Activated T-cell treated with anti-CD3 and anti-CD28 coated beads for 1 hour (primary cell): ENCODE measurements at places on chromosomes 6 and 20.

GRCh38 chr6:158923805-158924498 is 76.0 kb downstream of the RSPH3 start:
- DNase-seq = no peak

DNA sequence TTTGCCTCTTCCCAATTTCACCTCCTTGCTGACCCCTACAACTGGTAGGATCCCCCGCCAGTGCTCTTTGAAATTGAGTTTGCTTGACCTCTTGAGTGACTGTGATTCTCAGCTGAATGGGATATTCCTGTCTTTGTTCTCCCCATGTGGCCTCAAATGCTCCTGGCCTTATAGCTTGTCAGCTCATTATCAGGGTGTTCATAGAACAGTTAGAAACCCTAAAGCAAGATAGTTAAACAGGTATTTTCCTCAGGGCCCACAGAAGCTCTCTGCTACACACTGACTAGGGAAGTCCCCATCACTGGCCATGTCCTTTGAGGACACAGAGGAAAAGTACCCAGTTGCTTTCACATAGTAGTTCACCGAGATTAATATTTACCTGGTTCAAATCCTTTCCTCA is 211.5 kb upstream of the DTNBP1 start:
- DNase-seq = no peak

- no peak for DNase-seq
Measured at GRCh38 chr20:9685011-9685410, 153.9 kb downstream of the PAK5 start.

GRCh38 chr6:147447835-147448611 is 60.5 kb upstream of the SAMD5 start:
- no peak for DNase-seq

DNA sequence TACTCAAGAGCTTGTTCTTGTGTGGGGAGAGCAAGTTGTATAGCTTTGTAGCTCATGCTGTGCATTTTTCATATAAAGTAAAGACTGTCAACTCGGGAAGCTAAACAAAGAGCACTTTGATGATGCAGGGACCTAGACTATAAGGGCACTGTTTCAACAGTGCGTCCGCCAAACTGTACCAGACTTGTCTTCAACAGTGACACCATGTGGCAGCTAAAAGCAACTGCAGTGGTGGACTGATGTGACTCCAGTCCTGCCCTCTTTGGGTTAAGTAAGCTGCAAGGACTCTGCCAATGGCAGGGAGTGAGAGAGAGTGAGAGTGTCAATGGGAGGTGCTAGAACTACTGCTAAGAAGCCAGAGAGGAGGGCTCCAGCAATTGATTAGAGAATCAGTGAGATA is 48.1 kb upstream of the MC3R start:
- DNase-seq = no peak

DNA sequence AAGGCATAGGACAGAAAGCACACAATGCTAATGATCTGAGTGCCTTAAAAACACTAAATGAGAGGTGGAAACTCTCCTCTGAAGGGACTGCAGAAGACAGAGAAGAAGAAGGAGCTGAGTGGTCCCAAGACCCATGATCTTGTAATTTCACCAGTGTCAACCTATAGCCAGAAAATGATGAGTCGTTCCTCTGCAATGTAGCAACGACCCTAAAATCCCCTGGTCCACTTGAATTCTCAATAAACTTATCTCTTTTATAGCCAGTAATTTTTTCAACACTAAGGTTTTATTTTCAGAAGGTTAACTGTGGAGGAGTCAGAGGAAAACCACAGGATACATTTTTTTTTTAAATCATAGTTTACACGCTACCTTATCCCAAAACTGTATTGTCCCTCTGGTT is 490.6 kb upstream of the MARCKS start:
- DNase-seq = no peak

DNA sequence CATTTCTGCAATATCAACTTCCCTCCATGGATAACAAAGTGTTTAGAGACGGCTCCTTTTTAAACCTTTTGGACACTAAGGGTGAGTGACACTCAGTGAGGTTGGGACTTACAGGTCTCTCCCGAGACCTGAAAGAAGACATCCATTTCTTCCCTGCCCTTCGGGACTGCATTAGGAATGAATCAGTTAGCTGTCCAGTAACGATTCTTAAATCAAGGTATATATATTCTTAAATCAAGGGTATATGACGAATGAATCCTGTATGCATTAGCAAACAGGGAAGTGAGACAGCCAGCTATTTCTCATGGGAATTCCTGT is 52.9 kb downstream of the EDN1 start:
- no peak for DNase-seq

DNA sequence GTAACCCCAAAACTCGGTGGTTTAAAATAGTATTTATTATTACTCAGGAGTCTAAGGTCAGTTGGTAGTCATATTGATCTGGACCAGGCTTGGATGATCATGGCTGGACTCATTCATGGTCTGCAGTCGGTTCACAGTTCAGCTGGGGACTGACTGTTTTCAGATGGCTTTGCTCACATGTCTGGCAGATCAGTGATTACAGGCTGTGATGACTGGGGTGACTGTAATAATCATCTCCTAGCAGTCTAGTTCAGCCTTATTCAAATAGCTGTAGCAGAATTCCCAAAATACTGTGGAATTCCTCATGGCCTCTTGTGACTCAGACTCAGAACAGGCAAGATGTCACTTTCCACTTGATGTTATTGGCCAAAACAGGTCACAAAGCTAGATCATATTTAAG is 16.4 kb upstream of the NT5DC1 start:
- no peak for DNase-seq

DNA sequence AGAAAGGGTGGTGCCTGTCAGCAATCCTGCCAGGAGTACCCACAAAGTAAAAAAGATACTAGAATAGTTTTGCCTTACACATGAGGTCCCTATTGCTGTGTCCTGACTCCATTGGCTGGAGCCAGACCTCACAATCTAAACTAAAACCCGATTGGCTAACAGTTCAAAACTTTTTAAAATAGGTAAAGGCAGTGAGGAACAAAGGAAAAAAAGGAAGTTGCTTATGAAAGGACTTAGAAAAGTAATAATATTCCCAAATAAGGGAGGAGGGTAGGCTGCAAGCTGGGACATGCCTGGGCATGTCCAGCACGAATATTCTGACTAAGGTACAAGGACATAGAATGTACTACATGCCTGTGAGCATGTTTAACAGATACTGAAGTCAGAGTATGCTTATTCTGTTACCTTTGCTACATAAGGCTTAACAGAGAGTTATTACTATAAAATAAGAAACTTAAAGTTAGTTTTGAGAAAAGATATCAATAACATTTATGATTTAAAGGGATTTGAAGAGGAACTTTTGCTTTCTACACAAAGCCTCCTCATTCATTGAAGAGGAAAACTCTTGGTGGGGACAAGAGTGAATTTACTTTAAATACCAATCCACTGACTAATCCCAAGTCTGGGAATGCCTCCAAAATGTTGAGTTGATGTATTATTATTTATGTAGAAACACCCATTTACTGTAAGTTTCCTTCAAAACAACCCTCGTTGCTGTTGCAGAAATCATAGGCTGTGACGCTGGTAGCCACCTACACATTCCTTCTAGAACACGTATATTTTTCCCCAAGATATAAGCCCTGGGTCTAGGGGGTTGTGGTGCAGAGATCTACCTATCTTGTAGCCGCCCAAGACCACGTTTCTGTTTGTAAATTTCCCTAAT is 8.2 kb upstream of the MTHFD1L start:
- DNase-seq = no peak

DNA sequence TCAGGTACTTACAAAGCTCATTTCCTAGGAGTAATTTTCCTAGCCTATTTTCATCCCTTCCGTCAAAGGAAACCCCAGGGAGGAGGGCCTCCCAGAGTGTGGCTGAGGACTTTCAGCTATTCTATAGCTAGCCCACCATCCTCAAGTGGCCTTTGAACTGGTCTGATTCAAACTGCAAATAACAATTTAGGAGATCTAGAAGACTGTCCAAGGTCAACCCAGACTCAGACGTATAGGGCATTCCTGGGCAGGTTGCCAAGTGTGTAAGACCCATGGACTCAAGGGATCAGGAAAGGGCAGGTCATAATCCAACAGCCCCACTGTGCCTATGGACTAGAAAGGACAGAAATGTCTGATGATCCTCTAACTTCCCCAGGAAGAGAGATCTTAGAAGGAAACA is 2.1 kb upstream of the RRAGD start:
- no peak for DNase-seq

DNA sequence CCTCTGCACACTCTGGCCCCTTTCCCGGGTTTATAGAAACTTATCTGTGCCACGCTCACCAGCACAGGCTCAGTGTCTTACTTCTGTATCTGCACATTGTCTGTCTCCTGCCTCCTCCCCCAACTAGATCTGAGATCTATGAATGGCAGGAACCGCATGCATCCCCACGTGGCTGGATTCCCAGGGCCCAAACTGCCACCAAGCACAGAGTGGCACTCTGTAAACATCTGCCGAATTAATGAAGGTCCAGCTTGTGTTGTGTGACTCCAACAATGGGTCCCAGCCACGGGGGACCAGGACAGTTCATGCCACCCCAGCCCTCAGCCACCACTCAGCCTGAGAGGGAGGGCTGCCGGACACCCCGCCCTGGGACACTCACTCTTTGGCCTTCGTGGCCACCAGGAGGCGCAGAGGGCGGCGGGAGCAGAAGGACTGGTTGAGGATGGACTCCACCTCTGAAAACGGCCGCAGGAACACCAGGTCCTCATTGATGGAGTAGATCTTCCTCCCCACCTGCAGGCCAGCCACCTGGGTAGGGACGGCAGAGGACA is 171.1 kb downstream of the PREX1 start:
- DNase-seq = no peak

- peak; percentile 90 for DNase-seq
Measured at GRCh38 chr20:44384423-44385027, 29.0 kb downstream of the HNF4A start.

- DNase-seq = no peak
Measured at GRCh38 chr6:14665827-14666724, 548.5 kb downstream of the CD83 start.

- DNase-seq = no peak
Measured at GRCh38 chr6:136568129-136568528, 17.9 kb upstream of the MAP7 start.

- DNase-seq = no peak
Measured at GRCh38 chr6:169075211-169075914, 178.3 kb downstream of the THBS2 start.

DNA sequence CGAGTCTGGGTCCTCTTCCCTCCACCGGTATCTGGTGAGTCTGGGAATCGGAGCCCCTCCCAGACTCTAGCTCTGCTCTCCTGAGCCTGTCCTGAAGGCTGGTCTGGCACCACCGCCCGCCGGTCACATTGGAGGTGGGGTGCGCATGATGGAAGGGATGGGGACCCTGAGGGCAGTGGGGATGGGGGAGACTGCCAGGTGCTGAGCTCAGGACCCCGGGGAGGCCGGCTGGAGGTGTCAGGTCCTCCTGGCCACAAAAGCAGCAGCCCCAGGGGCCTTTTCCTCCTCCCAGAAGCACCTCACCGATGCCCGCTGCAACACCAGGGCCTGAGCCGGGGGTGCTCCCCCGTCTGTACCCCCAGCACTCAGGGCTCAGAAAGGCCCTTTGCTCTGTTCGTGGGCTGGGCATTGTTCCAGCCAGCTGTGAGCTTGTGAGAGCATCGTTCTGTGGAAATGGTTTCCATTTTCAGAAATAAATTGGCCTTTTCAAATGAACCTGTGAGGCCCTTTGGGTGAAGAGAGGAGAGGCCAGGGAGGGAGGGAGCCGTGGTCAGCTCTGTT is 2.5 kb upstream of the NPBWR2 start:
- DNase-seq = no peak

- DNase-seq = no peak
Measured at GRCh38 chr6:15744818-15745402, 82.1 kb upstream of the DTNBP1 start.

- peak; percentile 27 for DNase-seq
Measured at GRCh38 chr6:158645064-158646022, 800 bp upstream of the DYNLT1 start.

GRCh38 chr20:42589976-42590639 is 599.6 kb downstream of the PTPRT start:
- no peak for DNase-seq

GRCh38 chr20:38203981-38204357 is 38.9 kb upstream of the TGM2 start:
- DNase-seq = no peak

- no peak for DNase-seq
Measured at GRCh38 chr6:2948228-2949025, 22.9 kb downstream of the SERPINB6 start.

DNA sequence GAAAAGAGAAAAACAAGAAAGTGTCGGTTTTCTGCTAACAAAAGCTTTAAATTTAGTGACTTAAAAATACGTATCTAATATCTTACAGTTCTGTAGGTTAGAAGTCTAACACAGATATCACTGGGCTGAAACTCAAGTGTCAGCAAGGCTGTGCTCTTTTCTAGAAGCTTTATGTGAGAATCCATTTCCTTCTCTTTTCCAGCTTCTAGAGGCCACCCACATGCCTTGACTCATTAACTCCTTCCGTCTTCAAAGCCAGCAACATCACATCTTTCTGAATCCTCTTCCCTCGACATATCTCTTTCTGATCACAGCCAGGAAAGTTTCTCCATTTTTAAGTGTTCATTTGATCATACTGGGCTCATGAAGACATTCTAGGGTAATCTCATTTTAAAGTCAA is 262.0 kb downstream of the MAFB start:
- no peak for DNase-seq
